Effector CD8-positive, alpha-beta T cell (primary cell): ENCODE measurements at places on chromosomes 4 and X.

GRCh38 chr4:61336916-61337315 is 136.8 kb downstream of the ADGRL3 start:
- no peak for DNase-seq

DNA sequence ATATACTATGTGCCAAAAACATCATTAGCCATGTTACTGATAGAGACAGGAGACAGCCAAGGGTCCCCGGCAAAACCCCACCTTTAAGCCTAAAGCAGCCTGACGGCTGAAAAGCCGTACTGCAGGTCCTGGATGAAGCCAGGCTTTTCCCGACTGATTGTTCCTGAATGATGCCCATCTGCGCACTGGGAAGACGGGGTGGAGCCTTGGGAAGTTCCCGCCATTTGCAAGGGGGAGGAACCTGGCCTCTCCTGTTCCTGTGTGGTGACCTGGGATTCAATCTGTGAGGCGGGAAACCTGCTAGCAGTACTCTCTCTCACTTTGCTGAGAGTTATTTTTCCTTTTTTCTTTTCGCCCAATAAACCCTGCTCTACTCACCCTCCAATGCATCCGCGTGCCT is 15.1 kb upstream of the CAMK2D start:
- DNase-seq, result no peak

GRCh38 chr4:81789741-81790399 is 318.2 kb upstream of the RASGEF1B start:
- no peak for DNase-seq

GRCh38 chrX:17242470-17242869 is 132.5 kb upstream of the NHS start:
- no peak for DNase-seq

DNA sequence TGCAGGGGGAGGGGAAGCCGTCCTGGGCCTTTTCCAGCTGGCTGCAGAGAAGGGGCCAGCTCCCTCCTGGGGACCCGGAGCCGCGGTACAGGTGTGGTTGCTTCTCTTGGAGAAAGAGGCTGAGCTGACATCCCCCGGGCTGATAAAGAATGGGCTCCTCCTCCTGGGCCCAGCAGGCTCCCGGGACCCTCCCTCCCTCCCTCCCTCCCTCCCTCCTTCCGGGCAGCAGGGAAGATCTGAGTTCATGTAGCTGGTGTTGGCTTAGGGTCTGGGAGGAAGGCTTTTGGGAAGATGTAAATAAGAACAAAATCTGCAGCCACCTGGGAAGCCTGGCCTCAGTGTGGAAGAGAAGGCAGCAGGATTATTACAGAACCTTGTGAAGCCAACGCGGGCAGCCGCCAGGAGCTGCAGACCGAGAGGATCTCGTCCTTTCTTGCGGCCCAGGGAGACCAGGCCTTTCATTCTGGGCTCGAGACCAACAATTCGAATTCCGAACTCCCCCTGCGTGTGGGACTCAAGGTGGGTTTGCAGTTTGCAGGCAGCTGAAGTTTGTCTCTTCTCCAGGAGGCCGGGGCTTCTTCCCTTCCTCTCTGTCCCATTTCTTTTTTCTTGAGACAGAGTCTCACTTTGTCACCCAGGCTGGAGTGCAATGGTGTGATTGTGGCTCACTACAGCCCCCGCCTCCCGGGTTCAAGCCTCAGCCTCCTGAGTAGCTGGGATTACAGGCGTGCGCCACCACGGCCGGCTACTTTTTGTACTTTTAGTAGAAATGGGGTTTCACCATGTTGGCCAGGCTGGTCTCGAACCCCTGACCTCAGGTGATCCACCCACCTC is at the start of gene PLCXD1:
Gene PLCXD1, plus strand, starts transcription at position 216 of the 834 bp plus-strand sequence. CDS start 2,807 bp downstream, outside the sequence.
- no peak for DNase-seq

GRCh38 chr4:72318421-72319170 is 250.4 kb downstream of the ADAMTS3 start:
- no peak for DNase-seq

DNA sequence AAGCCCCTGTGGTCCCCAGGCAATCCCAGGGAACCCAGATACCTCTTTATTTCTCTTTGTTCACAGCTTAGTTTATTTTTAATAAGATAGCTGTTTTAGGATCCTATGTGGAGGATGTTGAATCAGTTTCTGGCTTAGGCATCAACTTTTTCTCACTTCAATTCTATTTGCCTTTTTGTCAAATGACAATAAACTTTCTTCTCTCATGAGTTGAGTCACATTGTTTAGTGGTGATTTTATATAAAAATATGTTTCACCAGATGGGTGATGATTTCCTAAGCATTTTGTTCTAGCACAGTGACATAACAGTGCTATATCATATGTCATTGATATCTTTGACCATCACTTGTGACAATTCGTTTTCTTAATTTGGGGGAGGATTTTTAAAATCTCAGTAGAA is 198.1 kb upstream of the PUDP start:
- no peak for DNase-seq

GRCh38 chr4:688854-689681 is at the start of gene SLC49A3:
SLC49A3 (minus strand) TSS chr4:689151; CDS start chr4:689127, 24 bp downstream.
- no peak for DNase-seq

GRCh38 chrX:56986138-56986537 is 9.2 kb downstream of the SPIN3 start:
- no peak for DNase-seq

- no peak for DNase-seq
Measured at GRCh38 chr4:3765271-3766035, 732 bp upstream of the ADRA2C start.

DNA sequence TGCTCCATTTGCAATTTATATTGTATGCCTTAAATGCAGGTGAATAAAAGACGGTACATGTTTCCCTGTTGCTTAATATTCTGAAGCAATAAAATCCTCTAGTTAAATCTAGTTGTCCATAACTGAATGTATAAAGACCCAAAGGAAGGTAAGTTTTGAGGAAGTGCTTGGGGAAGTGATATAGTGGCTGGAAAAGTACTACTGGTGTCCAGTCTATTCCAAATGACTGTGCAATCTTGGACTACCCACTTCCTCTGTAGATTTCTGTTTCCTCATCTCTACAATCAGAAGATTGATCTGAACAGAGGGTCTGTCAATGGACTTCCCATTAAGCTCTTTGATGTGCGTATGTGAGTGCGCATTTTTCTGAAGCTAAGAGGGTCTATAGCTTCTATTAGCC is 17.0 kb downstream of the SNCA start:
- DNase-seq, result no peak

DNA sequence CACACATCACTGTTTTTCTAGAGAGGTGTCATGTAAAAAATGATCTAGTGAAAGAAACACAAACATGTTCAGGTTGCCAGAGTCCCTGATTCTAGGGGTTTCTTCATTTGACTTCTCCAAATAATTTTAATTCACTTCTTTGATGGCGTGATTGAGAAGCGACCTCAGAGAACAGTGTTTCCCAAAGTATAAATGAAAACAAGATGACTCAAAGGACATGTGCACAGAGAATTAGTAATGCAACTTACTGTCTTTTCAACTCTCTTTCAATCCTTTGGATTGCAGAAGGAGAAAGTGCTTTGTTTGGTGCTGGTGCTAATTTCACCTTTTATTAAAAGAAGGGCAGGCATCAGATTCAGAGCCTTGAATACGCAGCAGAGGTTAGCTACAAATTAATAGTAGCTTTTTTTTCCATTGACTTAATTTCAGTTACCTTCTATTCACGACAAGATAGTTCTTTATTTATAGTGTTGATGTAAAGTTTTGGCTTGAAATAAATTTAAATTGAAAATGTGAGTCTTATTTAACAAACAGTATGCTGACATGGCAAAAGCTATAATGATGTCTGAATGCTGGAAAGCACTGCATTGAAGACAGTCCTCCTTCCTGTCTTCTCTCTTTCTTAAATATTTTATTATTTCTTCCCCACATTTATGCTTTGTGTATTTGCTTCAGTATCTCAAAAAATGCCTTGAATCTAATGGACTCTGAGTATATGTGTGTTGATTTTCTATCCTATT is 85.1 kb downstream of the SLC10A7 start:
- no peak for DNase-seq

DNA sequence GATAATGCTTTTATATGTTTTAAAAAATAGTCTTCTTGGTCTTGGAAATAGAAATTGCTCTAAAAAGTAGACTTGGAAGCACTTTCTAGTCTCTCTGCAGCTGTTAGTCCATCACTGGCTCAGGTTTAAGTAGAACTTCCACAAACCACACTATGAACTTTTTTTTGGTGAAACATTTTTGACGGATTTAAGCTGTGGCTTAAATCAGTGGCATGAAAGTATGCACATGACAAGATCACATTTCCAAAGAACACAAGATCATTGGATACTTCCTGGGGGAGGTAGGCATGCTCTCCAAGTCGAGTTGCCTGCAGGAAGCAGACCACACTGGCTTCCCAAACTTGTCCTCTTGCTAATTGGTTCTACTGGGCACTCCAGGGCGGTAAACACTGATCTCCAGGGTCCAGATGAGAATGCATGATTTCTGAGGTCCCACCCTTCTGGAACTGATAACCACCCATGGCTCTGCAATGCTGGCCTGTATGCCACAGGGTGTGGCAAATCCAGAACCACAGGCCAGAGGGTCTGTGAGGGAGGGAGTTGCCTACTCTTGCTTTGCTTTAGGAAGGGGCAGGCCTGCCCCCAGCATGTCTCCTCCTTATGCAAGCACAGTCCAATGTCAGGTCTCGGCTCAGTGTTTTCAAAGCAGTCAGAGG is 331.9 kb upstream of the SFRP2 start:
- no peak for DNase-seq

DNA sequence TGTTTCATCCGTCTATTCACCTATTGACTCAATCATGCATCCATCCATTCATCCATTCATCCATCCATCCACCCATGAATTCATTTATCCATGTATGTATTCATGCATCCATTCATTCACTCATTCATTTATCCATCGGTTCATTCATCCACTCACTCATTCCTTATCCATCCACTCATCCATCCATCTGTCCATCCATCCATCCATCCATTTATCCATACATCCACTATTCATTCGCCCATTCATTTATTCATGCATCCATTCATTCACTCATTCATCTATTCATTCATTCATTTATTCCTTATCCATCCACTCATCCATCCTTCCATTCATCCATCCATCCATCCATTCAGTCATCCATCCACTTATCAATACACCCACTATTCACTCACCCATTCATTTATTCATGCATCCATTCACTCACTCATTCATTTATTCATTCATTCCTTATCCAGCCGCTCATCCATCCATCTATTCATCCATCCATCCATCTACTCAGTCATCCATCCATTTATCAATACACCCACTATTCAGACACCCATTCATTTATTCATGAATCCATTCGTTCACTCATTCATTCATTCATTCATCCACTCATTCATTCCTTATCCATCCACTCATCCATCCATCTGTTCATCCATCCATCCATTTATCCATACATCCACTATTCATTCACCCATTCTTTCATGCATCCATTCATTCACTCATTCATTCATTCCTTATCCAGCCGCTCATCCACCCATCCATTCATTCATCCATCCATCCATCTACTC is 11.2 kb downstream of the P2RY8 start:
- no peak for DNase-seq

GRCh38 chr4:185296665-185297460 is 87.5 kb downstream of the SNX25 start:
- no peak for DNase-seq

DNA sequence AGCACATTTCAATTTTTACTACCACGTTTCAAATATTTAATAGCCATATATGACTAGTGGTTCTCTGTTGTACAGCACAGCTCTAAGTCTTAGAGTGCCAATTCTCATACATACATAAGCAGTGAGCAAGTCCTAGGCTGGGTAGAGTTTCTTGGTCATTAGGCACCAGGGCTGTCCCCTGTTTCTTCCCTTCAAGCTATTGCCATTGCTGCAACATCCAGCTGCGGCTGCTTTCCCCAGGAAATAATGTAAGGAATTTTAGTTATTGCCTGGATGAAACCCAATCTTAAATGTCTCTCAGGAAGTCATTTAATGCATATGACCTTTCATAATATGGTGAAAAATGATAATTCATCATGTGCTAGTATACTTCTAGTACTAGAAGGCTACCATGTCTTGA is 74.1 kb upstream of the PPP3CA start:
- no peak for DNase-seq

GRCh38 chr4:108570993-108571569 is 49.3 kb upstream of the RPL34 start:
- no peak for DNase-seq

- DNase-seq, result no peak
Measured at GRCh38 chr4:71472946-71473345, 134.1 kb downstream of the SLC4A4 start.

- no peak for DNase-seq
Measured at GRCh38 chr4:18398661-18399060, 377.1 kb upstream of the LCORL start.

GRCh38 chr4:31375936-31376335 is 655.8 kb downstream of the PCDH7 start:
- no peak for DNase-seq

- no peak for DNase-seq
Measured at GRCh38 chr4:104592183-104592582, 97.5 kb upstream of the CXXC4 start.

DNA sequence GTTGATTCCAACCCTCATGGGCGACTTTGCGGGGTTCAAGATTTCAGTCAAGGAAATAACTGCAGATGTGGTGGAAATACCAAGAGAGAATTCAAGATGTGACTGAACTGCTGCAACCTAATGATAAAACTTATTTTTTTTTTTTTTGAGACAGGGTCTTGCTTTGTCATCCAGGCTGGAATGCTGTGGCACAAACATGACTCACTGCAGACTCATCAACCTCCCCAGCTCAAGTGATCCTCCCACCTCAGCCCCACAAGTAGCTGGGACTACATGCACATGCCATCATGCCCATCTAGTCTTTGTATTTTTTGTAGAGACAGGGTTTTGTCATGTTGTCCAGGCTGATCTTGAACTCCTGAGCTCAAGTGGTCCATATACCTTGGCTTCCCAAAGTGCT is 19.5 kb upstream of the WDFY3 start:
- no peak for DNase-seq

DNA sequence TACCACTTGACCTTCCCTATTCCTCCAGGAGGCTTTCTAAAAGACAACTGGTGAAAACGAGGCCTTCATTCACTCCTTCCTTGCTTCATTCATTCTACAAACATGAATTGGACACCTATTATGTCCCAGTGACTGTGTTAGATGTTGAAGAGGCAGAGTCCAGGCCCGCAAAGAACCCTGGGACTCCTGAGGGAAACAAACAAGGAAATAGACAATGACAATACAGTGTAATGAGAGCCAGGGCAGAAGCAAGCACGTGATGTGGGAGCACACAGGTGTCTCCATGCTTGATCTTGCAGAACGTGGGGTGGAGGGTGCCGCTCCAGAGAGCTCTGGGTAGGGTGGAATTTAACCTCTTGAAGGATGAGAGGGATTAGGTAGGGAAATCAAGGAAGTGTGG is 137.6 kb upstream of the KLF3 start:
- no peak for DNase-seq

- no peak for DNase-seq
Measured at GRCh38 chrX:123924186-123924585, 37.3 kb upstream of the STAG2 start.

DNA sequence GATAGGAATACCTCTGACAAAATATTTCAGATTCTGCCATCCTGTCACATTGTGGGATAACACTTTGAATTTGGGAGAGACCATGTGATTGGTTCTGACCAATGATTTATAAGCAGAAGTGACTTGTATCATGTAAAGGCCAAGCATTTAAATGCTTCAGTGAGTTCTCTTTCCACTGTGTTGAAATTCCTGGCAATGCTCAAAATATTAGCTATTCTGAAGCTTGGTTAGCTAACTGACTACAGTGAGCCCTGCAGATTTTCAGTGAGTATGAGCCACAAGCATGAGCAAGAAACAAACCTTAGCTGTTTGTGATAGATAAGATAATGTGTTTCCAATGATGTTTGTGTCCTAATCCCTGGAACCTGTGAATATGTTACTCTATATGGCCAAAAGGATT is 562.8 kb upstream of the AADAT start:
- DNase-seq, result no peak
